ENCODE measurements at places on chromosomes 12 and 14.
A peak's percentile ranks its signal among the peaks of the same experiment; 100 is the strongest.

DNA sequence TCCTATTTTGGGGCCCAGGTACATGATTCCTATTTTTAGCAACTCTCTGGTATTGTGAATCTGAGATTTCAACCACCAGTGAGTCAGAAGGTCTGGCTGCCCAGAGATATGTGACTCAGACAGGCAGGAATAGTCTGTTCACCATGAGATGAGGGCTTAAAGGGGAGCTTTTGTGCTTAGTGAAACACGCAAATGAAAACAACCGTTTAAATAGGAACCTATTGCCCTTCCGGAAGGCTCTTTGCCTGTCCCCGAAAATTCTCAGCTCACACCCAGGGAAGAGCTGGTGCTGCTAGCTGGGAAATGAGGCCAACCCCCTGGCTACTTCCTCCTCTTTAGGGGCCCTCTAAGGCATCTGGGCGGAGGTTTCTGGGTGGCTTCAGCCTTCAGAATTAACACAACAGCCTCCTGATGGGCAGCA lies 283.6 kb downstream of the CACNA1C start:
- DNase-seq: no peak

DNA sequence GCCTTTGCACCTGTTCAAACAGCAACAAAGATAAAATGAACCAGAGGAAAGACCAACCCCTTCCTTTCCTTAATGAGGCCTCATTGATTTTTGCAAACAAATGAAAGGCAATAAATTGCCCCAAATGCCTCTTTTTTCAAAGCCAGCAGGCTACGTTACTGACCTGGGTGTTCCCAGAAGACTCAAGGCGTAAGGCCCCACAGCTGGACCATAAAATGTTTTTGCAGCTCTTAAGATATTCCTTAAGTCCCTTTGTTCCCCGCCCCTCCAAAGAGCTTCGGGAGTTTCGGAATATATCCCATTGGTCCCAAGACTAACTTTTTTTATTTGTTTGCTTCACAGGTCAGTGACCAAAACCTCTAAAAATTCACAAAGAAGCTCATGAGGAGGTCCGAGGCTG lies 462.9 kb upstream of the PRICKLE1 start:
- DNase-seq: no peak

DNA sequence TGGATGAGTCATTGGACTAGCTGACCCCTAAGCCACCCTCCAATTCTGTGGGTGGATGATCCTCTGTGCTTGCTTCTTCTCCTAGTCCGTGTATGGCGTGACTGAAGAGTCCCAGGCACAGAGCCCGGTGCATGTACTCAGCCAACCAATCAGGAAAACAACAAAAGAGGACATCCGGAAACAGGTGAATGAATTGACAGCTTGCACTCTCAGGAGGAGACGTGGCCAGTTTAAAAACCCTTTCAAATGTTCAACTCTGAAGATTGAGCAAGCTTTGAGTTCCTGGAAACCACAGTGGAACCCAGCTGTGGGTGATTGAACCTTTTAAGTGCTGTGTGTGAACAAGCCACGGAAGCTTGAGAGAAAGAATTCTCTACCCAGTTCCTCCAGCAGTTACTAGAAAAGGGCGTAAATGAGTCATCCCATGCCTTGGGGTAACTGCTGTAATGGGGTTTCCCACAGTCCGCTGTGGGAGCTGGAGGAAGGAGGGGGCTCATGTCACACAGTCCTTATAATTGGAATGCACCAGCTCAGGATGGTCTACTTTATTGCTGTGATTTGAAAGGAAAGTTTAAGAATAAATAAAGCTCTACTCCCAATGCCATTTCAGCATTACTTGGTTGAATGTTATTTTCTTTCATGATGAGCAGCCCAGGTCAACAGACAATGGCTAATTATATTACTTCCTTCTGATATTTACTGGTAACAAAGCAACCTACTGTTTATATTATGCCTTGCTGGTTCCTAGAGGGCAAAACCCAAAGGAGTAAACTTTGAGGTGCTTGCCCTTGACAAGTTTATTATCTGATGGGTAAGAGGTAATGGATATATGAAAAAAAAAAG lies 417.0 kb downstream of the DPF3 start:
- peak; percentile 54 for DNase-seq

- DNase-seq: no peak
Observed at GRCh38 chr12:59087077-59087673, 166.9 kb upstream of the LRIG3 start.

DNA sequence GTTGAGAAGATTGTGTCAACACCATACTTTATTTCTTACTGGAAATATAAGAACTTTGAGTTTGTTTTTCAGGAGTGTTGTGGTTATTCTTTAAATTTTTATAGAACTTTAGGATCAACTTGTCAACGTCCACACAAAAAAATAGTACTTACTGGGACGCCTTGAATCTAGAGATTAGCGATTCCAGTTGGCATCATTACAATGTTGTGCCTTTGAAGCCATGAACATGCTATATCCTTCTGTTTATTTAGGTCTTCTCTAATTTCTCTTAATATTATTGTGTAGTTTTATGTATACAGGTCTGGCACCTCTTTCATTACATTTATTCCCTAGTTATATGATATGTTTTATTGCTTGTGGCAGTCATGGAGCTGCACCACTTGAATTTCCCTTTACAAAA lies 320.8 kb upstream of the CCDC196 start:
- no peak for DNase-seq

DNA sequence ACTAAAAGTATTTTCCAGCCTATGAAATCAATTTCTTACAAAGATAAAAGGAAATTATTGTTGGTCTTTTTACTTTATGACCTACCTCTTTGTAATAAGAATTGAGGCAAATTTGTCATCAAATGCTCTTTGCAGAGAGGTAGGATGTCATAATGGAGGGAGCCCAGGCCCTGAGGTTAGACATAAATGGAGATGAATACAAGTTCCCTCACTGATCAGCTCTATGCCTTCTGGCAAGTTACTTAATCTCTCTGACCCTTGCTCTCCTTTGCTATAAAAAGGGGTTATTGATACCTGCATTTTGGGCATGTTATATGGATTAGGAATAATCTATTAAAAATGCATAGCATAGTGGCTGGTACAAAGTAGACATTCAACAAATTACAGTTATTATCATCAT lies 146.9 kb upstream of the KRR1 start:
- no peak for DNase-seq

- no peak for DNase-seq
Observed at GRCh38 chr12:132520421-132521199, 30.7 kb downstream of the FBRSL1 start.

- DNase-seq: peak; percentile 1
Observed at GRCh38 chr12:115354007-115354890, 670.3 kb upstream of the TBX3 start.

DNA sequence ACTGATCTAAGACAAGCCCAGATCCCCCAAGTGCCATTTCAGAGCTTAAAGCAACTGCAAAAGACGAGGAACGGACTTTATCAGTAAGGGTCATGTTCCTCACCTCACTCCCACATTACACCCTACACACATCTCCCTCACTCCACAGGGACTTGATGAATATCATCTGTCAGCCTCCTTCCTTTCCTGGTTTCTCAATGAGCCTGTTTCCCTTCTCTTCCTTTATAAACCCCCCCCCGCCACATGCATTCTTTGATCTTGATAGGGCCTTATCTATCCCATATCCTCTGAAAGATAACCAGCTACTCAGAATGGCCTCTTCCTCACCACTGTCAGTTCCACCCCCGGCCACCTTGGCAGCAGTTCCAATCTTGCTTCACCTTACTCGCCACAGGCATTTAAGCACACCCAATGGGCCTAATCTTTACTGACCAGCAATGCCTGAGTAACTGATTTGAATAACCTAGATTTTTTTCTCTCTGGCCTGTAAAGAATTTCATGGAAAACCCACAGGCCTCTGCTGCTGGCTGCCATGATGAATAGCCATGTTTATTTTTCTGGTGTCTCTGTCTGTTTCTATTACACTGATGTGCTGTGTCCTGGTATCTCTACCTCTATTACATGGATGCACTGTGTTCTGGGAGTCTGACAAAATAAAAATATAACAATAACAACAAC lies 138.7 kb downstream of the PHLDA1 start:
- DNase-seq: no peak

DNA sequence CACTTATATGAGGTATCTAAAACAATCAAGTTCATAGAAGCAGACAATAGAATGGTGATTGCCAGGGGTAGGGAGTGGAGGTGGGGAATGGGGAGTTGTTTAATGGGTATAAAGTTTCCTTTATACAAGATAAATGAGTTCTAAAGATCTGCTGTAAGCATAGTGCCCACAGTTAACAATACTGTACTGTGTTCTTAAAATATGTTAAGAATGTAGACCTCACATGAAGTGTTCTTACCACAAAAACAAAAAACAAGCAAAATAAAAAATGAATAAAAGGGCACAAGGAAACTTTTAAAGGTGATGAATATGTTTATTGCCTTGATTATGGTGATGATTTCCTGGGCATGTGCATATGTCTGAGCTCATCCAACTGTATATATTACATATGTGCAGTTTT lies 211.8 kb downstream of the MSRB3 start:
- DNase-seq: no peak

- no peak for DNase-seq
Observed at GRCh38 chr14:96631621-96632362, 129.6 kb downstream of the PAPOLA start.

DNA sequence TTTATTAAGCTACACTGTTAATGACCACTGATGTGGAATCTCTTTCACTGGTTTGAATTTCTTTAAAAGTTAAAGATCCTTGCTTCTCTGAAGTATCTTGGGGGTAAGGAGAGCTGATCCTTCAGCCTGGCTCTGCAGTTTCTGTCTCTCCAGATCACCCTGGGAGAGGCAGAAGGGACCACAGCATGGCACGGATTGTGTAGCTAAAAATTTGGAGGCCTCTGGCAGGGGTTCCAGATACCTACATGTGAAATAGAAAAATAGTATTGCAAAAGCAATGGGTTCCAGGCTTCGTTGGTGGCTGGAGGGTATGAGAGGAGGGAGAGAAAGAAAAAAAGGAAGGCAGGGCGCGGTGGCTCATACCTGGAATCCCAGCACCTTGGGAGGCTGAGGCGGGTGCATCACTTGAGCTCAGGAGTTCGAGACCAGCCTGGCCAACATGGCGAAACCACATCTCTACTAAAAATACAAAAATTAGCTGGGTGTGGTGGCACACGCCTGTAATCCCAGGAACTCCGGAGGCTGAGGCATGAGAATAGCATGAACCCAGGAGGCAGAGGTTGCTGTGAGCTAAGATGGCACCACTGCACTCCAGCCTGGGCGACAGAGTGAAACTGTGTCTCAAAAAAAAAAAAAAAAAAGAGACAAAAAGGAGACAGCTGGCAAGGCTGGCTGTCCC lies 3.4 kb downstream of the CHST11 start:
- no peak for DNase-seq

DNA sequence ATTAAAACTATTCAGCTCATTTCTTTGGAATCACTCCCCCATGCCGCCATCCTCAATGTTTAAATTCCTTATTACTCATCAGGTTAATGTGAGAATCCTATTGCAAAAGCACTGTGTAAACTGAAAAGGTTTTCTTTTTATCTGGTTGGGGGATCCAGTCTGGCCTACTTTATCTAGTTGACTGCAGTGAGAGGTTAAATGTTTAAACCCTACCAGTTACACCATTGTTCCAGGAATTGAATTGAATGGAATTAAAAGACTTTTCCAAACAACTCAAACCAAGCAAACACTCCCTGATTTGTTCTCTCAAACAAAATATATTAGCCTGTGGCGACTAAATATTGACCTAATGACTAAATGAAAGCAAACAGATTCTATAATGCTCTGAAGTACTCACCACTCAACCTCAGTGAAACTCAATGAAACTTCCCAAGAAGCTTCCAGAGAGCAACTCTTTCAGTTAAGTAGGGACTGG lies 100.5 kb downstream of the VEZT start:
- DNase-seq: no peak

- no peak for DNase-seq
Observed at GRCh38 chr14:100330388-100330931, 7.3 kb downstream of the SLC25A47 start.

DNA sequence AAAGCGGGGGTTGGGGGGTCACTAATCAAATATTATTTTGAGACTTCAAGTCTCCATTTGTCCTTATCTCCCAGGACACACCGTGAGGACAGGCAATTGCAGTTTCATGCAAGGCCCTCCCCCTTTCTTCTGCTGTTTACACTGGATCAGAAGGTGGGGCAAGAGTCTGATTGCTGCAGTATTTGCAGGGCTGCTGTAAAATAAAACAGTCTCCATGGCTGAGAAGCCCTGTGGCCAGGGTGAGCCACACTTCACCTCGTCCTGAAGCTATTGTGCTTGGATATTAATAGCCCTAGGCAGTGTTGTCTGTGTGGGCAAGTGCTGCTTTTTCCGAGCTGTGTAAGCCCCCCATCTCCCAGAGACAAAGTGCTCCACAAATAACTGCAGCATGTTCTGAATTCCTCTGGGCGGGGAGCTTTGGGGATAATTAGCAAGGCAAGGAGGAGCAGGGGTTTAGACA lies 187.4 kb upstream of the NTF3 start:
- no peak for DNase-seq

- DNase-seq: peak; percentile 38
Observed at GRCh38 chr12:124006085-124006845, 33.2 kb downstream of the ZNF664 start.

GRCh38 chr12:55843431-55843830 lies 695 bp upstream of the MMP19 start:
- no peak for DNase-seq

- DNase-seq: no peak
Observed at GRCh38 chr14:100602621-100603230, 15.5 kb upstream of the BEGAIN start.

GRCh38 chr12:121748218-121748570 lies 35.6 kb downstream of the TMEM120B start:
- no peak for DNase-seq

GRCh38 chr14:35818346-35819115 lies 7.6 kb upstream of the BRMS1L start:
- DNase-seq: no peak

DNA sequence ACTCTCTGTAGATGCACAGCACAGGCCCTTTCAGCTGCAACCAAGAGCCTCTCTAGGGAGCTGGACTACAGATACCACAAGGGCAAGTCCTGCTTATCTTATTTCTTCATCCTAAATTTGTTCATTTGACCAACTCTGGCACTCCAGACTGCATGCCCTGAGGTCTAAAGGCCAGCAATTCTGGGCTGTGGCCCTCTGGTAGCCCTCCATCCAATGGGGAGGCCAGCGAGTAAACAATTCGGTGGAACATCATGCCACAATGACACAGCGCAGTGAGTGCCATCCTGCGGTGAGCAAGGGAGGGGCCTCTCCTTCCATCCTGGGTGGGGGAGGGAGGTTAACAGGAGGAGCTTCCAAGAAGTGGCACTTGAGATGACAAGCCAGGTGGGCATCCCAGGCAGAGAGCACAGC lies 652 bp upstream of the SELPLG start:
- no peak for DNase-seq

DNA sequence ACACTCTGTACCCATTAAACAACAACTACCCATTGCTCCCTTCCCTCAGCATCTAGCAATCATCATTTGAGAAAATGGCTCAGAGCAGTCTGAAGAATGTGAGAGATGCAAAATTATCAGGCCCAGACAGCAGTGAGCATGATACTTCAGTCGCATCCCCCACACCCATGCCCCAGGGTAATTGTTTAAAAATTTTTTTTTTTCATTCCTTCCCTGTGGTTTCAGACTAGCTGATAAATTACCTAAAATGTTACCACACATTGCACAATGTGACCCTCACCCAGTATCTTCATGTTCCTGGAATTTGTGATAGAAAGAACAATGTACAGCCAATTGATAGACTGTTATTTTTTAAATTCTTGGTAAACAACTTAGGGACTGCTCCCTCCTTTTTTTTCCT lies 11.3 kb upstream of the USP15 start:
- DNase-seq: no peak

- DNase-seq: no peak
Observed at GRCh38 chr14:96752594-96752993, 44.6 kb upstream of the VRK1 start.

Data from stimulated activated CD4-positive, alpha-beta T cell treated with anti-CD3 and anti-CD28 coated beads, Interleukin-15, amount 100 ng/mL, for 48 hours (primary cell).